ENCODE measurements at places on chromosomes 6 and 20.
A peak's percentile ranks its signal among the peaks of the same experiment; 100 is the strongest.

DNA sequence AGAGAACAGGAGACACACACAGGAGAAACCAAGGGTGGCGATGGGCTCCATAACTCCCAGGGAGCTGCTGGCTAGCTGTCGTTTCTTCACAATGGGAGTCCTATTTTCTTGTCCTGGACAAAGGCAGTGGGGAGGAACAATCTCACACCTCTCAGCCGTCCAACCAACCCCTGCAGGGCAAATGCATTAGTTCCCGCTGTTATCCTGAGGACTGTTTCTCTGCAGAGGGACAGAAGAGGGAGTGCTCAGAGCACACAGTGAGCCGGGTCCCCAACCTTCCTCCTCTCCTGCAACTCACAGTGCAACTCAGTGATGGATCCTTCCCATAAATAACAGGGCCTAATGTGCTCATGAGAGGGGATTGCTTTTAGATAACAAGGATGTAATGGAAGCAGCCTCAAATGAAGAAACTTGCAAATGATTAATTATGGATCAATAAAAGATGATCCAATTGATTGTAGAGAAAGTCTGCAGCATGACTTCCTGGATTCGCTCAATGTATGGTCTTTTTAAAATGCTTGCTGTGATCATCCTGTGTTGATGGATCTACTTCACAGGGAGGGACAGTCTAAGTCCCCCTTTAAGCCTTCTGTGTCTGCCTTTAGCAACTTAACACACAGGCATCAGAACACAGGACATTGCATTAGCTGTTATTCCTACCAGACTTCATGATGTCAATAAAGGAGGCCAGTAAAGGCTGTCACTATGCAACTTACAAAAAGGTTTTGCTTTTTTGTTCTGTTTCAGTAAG is 453.4 kb upstream of the AGPAT4 start:
- no peak for DNase-seq

DNA sequence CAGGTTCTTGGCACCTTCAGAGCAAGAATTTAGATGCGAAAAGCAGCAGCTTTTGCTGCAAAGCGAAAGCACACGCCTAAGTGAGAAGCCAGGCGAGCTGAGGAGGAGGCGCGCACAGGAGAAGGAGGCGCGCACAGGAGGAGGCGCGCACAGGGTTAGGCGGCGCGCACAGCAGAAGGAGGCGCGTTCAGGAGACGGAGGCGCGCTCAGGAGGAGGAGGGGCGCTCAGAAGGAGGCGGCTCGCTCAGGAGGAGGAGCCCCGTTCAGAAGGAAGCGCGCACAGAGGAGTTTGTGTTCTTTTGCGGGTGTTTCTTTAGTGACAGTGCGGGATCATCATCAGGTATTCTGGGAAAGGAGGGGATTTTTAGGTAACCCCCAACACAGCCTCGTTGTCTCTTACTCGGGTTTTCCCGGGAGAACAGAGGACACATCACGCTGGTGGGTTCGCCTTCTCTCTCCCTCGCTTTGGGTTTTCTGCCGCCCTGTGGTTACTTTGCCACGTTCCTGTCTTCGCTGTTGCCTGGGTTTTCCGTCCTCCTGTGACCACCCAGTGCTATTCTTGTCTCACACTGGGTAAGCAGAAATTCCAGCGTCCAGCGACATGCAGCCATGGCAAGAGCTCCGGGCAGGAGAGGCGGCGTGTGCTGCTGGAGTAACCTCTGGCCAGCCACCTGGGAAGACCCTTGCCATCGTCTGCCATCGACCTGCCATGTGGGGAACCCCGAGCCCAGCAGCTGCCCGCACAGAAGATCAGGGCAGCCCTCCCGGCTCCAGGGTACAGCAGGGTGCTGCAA is 47.0 kb downstream of the WDR27 start:
- peak; percentile 74 for DNase-seq

DNA sequence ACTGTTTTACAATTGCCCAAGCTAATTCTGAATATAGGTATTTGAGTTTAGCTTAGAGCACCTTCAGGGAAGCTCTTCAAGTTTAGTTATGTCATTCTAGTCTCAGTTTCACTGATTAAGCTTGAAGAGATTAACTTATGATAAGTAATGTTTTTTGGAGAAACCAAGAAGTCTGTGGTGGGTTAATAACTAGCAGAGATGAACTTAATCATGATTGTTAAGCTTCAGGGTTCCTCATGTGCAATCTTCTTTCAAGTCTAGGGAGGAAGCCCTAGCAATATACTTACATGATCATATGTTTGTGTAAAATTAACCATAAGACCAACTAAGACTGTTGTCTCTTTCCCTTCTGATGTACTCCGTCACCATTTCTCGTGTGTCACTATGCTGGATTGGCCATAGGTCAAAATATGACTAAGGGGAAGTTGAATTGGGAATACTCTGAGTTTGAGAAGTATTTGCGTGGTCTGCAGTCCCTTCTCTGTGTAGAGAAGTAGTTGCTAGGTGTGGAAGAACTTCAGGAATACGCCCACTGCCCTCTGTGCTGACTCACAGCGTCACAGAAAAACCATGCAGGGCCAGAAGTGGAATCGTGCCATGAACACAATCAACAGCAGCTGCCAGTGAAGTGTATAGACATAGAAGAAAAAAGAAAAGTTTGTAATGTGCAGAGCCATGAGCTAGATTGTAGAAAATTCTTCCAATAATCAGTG is 88.3 kb downstream of the SH3BGRL2 start:
- no peak for DNase-seq

GRCh38 chr6:110338820-110339470 is 19.2 kb downstream of the METTL24 start:
- DNase-seq: no peak

GRCh38 chr20:46260480-46260879 is 47.8 kb downstream of the CDH22 start:
- DNase-seq: no peak
